ENCODE measurements at places on chromosomes 3 and 15.

- no peak for DNase-seq
These were observed 230.4 kb downstream of the PLCL2 start for GRCh38 chr3:17115186-17115585.

- DNase-seq: no peak
These were observed 28.5 kb downstream of the FBLN2 start for GRCh38 chr3:13577181-13578121.

DNA sequence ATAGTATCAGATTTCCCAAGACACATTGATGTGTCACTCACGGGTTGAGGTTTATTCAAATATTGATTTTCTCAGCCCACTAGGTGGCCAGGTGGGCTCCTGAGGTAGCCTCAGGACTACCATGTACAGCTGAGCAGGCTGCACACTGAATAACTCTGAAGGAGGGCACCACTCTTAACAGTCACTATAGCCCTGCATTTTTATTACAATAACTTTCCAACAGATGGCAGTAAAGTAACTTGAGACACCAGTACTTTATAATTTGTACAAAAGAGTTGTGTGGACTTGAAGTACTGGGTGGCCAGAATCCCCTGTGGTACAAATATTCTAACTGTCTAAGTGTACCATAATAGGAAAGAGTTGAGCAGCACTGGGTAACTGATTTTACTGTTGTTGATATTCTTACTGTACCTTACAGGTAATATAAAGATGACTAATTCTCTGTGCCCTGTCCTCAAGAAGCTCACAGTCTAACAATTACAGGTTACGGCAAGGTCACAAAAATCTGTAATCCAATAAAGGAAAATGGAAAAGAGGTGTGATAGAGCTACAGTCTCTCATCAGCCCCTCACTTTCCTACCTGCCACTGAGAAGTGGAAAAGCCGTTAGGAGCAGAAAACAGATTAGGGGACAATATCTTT, 76.0 kb downstream of the ETFA start:
- DNase-seq: no peak

DNA sequence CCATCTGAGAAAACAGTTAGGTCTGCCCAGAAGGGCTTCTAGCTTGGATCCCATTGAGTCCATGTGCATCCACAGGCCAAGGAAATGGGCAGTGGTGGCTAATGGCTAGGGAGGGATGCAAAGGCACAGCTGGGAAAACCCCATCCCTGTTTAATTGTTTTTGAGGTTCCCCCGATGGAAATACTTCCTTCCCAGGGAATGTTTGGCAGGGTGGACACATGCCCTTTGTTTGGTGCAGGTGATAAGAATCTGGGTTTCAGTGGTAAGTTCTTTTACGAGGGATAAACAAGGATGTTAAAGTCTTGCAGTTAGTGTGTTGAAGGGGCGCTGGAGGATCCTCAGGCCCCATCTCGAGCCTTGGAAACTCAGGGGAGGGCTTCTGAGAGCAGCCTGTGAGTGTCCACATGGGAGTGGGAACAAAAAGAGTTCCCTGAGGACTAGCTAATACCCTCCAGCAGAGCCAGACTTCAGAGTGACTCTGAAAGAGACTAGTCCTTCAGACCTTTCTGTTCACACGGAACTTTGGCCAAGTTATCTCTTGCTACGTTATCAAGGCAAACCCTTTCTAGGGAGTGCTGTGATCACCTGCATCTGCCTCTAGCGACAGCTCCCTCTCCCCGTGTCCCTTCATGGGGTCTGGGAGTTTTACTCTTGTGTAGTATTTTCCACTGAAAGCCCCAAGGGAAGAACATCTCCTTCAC, 17.4 kb downstream of the PTPRG start:
- no peak for DNase-seq

GRCh38 chr15:17026633-17027032, 3515.0 kb downstream of the GOLGA6L6 start:
- DNase-seq: no peak
